ENCODE measurements at places on chromosomes 3 and 15.

DNA sequence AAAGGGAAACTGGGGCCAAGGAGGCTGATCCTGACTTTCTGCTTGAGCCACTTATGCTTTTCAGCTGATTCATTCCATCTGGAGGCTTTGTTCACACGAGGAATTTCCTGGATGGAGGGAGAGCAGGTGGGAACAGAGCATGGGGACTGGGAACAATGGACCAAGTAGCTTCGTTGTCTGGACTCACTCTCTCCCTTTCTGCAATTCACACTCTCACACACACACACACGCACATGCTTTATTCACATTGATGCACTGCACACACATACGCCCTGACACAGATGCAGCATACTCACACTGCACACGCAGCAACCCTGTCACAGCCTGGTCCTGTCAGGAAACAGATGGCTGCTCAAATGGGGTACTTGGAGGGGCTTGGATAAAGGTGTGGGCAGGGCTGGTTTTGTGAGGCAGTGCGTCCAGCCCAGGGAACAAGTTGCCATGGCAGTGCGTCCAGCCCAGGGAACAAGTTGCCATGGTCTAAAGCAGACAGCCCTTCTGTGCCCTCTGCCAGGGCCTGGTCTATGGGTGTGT is 19.8 kb upstream of the CHCHD6 start:
- no peak for DNase-seq

DNA sequence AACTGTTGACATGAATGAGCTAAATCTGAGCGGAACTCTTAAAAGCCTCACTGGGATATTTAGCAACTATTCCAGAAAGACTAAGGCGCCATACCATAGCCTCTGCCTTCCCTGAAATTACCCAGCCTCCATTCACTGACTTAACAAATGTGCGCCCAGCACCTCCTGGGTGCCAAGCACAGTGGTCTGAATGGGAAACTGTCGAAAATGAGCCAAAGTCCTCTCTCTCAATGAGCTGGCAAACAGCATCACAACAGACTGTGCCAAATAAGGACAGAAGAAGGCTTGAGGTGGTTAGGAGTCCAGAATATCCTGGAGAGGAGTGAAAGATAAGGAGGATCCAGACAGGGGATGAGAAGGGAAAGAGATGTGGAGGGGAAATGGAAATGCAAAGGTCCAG is 332.4 kb downstream of the MAGI1 start:
- no peak for DNase-seq

DNA sequence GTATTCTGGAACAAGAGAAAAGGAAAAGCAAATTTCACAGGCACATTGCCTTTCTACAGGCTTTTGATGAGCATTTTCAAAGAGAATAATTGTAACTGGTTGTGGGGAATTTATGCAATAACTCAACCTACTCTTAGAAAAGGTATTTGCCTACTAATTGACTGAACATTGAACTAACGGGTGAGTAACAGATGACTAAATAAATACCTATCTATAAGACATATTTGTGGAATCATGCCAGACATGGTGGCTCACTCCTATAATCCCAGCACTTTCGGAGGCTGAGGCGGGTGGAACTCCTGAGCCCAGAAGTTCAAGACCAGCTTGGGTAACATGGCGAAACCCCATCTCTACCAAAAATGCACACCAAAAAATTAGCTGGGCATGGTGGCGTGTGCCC is 367.7 kb downstream of the CGGBP1 start:
- no peak for DNase-seq

DNA sequence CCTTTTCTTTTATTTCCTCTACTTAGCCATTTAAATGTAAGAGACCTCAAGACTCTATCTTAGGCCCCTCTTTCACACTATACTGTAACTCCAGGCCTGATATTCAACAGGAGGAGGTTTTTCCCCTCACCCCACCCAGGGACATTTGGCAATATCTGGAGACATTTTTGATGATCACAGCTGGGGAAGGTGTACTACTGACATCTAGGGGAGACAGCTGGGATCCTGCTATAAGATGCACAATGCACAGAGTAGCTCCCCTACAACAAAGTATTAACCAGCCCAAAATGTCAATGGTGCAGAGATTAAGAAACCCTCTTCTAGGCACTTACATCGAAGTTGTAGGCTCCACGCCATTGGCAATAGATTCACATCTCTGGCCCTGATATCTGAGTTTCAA is 517.5 kb upstream of the UBE2E2 start:
- no peak for DNase-seq

DNA sequence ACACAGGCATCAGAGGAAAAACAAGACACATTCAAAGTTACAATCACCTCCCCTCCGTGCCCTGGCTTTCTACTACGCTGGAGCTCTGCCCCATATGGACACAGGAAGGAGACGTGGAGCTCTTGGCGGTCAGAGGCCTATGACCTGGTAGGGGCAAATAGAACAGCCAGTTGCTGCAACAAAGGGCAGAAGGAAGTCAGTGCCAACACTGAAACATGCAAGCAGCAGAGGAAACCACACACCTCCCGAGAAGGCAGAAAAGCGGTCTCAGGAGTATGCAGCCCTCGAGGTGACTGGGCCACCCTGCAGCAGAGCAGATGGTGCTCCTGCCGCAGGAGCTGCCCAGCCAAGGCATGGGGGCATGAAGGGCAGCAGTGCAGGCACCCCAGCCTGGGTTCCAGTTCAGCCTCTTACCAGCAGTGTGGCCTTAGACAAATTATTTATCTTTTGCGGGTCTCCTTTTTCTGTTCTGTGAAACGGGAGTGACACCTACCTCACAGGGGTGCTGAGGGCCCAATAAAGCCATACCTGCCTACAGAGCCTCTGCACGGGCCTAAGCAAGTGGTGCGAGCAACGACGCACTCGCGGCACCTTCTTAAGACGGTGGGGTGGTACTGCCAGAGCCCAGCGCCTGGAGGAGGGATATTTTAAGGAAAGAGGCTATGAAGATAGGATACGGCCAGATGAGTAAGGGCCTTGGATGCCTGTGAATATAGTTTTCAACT is 8.6 kb downstream of the ZXDC start:
- no peak for DNase-seq

DNA sequence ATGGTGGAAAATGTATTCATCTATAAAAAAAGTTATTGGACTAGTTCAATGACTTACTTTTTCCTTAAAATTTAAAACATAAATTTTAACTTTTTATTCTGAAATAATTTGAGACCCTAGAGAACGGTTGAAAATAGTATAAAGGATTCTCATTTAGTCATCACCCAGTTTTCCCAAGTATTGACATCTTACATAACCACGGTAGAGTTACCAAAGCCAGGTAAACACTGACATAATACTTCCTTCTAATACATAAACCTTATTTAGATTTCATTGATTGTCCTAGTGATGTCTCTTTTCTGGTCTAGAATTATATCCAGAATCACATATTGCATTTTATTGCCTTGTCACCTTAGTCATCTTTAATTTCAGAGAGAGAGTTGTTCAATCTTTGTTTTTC is 319.1 kb downstream of the LPP start:
- DNase-seq: no peak

DNA sequence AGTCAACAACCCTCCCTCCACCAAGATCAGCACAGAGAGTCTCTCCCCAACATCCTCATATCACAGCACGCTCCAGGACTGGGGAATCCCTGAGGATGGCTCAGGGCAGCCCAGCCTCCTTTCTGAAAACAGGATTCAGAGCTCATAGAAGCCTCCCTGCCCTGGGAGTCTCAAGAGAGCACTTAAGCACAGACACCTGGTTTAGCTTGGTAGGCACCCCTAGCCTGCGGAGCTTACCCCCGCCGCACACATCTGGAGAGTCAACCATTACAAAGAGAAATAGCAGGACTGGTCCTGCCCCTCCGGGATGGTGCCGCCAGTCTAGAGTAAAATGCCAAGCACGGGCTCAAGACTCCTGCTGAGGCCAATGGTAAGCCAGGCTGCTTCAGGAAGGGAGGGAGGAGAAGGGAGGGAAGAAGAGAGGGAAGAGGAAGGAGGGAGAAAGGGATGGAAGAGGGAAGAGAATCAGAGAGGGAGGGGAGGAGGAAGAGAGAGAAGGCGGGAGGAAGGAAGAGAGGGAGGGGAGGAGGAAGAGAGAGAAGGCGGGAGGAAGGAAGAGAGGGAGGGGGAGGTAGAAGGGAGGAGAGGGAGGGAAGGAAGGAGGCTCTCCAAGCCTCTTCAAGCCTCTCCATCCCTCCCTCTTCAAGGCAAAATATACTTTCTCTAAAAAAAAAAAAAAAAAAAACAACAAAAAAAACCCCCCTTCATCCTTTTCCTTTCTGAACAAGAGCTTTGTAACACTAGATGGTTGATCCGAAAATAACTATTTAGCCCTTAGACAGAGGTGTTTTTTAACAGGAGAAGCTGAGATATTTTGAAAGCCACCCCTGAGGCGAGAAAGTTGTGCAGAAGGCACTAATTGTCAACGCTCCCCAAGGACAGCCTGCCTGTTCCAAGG is 278.6 kb upstream of the TLE3 start:
- peak; percentile 67 for DNase-seq
